ENCODE measurements at places on chromosomes 5 and 9.

DNA sequence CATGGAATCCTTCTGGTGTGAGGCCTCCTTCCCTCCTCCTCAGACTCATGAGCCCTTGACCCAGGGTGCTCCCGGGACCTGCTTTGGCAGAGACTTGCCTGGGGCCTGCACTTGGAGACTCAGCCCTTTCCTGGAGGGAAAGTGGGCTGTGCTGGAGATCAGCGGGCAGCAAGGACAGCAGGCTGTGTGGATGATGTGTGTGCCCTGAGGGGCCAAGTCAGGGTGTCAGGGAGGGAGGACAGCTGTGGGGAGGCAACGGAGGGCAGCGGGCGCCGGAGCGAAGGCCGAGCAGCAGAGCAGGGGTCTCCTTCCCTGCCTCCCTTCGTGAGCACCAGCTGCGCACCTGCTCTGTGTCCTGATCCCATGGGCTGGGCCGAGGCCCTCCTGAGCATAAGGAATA lies 6.1 kb upstream of the CSF2 start:
- DNase-seq, result no peak

GRCh38 chr9:127140181-127140580 lies 17.7 kb upstream of the ANGPTL2 start:
- DNase-seq, result no peak

DNA sequence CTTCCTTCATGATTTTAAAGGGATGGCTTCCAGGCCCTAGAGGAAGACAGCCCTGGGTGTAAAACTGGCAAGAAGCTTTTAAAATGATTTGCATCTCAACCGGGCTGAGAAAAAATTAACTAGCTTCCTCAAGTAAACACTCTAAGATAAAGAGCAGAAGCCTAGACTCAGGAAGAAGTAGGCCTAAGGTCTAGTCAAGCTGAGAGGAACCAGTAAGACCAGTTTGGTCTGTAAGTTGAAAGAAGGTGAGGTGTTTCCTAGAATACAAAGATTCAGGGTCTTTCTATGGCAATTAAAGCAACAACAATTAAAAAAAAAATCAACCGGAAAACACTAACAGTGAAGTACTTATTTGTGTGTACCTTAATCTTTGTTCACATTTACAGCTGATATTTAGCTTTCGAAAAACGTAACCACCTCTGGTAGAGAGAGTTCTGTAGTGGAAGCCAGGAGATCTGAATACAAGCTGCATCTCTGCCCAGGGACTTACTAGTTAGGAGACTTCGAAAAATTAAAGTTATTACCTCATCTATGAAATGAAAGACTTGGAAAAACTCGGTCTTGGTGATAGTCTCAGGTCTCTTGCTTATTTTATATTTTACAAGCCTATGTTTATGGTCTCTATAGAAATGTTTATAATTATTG lies 75.7 kb downstream of the TUSC1 start:
- peak; percentile 22 for DNase-seq

GRCh38 chr5:1643651-1644392 lies 120.1 kb upstream of the LPCAT1 start:
- DNase-seq, result no peak

- peak; percentile 93 for DNase-seq
Measured at GRCh38 chr5:51383131-51384121, at the start of gene ISL1. ISL1 (plus strand) TSS chr5:51383448; CDS start chr5:51383672, 224 bp downstream.

DNA sequence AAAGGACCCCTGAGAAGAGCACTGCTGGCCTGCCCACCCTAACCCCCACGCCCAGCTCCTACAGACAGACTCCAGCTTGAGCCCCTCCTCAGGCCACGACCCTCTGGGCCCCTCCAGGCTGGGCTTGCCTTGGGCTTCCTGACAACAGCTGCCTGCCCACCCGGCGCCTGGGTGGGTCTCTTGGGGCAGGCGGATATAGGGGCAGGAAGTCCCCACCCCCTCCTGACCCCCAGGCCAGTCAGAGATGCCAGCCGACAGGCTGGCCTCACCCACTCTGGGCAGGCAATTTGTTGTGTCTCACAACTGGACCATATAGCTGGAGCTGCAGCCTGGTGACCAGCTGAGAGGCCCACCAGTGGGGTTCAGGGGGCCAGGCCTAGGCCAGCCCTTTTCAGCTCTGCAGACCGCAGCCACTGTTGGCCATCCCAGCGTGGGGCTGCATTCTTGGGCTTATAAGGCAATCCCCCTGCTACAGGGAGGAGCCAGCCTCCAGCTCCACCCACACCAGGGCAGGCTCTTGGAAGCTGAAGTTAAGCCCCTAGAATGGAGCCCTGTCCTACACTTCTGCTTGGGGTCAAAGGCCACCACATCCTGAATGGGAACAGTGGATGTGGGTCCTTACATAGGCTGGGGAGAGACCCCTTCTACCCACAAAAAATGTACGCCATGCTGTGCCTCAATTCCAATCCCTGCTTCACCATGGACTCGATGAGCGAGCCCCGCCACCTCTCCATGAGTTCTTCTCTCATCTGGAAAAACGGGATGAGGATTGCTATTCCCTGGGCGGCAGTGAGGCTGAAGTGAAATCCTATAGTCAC lies 2.0 kb downstream of the PDLIM7 start:
- DNase-seq, result peak; percentile 87

GRCh38 chr5:74888117-74888516 lies 21.9 kb upstream of the FAM169A start:
- DNase-seq, result no peak

DNA sequence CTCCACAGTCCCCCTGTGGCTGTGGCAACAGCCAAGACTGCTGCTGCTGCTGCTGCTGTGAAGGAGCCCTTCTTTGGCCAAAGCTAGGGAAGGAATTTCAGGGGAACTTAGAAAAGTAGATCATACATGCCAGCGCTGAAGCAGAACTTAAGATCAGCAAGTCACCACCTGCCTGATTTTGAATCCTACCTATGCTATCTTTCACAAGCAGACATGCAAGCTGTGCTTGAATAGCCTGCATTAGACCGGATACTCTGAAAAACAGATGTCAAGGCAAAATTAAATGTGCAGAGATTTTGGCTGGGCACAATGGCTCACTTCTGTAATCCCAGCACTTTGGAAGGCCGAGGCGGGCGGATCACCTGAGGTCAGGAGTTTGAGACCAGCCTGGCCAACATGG lies 99.3 kb upstream of the ZNF366 start:
- DNase-seq, result no peak

DNA sequence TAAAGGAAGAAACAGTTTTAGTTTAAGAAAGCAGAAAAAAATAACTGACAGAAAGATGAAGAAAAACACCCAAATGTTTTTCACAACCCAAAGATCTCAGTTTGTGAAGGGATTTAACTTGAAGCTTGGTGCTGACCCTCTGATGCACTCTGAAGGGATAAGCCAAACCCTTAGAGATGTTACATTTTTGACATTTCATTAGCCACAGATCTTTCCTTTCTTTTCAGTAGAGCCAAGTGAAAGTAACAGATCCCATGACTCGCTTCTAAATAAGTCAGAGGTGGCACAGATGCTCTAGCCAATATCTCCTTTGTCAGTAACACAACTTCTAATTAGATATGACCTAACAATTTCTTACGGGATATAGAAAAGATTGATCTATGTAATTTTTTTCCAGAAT lies 394.5 kb upstream of the EDIL3 start:
- no peak for DNase-seq

- no peak for DNase-seq
Measured at GRCh38 chr5:121962347-121962670, 534 bp downstream of the SRFBP1 start.

DNA sequence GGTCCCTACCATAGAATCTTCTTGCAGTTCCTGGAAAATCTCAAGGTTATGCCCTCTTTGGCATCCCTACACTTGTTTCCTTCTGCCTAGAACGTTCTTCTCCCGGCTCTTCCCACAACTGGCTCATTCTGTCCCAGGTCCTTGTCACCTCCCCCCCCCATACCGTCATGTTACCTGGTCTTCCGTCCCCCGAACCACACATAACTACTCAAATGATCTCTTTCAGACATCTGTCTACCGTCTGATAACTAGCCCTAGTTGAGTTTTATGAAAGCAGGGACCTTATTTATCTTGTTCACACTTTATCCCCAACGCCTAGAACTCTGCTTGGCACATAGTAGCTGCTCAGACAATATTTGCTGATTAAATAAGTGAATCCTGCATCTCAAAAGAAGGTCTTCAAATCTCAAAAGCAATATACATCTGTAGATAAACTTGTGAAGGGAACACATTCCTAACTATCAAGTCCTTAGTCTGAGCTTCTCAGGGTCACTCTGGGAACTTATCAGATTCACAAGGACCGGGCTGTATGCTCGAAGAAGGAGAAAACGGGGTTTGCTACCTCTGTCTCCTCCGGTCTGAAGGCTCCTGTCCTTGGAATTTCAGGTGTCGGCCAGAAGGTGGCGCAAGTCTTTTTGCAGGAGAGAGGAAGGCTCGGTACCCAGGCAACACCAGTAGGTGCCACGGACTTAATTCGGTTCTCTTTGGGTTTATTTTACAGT lies 30.0 kb downstream of the LCP2 start:
- DNase-seq, result peak; percentile 86

DNA sequence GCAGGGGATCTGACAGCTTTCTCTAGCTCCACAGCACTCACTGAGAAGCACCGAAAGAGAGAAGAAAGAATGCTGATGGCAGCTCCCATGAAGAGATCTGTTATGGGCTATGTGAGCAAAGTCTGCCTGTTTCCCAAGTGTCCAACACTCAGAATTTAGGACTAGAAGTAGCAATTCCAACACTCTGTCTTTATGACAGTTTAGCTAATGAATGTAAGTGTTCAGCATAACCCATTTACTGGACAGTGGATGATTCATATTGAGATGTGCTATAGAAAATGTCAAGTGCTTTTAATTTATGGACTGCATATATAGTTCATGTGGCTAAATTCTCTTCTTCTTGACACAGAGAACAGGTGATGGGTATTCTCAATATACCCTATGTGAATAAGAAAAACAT lies 683.1 kb upstream of the ZNF608 start:
- DNase-seq, result no peak

GRCh38 chr5:128763321-128763720 lies 202.0 kb upstream of the SLC27A6 start:
- DNase-seq, result peak; percentile 78

DNA sequence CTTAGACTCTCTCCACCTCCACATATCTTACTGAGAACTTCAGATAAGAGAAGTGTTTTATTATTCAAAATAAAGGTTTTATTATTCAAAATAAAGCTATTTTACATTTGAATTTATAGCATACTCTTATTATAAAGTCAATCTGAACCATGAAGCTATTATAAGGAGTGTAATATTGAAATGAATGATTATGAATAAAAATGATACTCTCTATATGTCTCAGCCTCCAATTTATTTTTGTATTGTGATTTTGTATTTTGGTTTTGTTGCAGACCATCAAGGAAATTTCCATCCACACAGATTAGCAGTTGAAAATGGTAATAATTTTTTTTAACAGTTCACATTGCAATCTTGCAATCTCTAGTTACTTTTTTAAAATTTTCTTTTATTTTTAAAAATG lies 10.2 kb downstream of the FOCAD start:
- DNase-seq, result no peak

DNA sequence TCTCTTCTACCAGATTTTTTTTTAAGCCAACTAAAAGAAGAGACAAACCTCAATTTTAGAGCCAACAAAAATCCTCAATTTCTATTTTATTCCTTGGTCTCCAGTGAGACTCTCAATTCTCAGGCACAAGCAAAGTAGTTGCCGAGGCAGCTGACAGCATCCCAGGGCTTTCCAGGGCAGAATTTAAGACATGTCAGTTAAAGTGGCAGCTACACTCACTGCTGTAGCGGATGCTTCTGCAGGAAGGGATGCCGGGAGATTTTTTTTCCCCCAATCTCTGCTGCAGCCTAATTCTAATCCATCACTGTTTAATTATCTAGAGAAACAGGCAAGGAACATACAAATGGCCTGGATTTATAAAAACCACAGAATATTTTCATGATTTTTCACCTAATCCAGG lies 57.0 kb downstream of the TTC39B start:
- no peak for DNase-seq

DNA sequence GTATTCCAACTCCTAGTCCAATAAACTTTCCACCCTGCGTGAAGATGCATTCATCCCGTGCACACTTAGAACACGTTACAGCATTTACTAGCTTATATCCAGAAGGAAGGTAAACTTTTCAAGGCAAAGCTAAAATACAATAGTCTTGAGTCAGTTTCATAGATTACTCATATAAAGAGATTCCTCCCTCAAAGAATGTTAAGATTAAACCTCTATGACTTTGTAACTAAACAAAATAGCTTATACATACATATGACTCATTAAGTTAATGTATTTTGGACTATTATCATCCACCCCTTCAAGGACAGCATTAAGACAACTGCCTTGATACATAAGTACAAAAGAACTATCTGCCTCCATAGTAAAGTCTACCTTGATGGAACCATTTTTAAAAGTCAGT lies 36.1 kb downstream of the TLE1 start:
- DNase-seq, result no peak

DNA sequence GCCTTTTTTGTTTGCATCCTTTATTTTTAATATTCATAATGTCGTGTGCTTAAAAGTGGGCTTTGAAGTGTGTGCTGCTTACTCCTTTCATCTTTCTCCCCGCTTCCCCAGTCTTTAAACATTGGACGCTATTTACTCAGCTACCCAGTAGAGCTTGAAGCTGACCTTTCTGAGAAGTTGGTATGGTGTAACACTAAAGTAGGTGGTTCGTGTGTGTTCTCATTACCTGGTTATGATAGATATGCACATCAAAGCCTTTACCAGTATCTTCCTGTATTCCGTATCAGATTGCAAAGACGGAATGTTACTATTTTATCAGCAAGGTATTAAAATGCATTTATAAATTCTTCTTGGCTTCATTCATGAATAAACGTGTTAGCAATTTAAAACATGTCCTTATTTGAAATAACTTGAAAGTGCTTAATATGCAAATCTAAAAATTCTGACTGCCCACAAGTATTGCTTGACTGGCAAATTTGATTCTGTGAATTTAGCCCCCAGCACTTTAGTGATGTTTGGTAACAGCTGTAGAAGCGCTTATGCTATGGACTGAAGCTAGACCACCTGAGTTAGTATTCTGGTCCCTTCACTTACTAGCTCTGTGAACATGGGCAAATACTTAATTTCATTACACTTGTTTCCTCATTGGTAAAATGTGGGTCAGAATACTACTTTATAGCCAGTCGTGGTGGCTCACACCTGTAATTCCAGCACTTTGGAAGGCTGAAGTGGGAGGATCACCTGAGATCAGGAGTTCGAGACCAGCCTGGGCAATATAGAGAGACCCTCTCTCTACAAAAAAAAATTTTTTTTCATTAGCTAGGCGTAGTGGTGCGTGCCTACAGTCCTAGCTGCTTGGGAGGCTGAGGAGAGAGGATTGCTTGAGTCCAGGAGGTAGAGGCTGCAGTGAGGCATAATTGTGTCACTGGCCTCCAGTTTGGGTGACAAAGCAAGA lies 1.7 kb downstream of the RRAGA start:
- DNase-seq, result peak; percentile 4

DNA sequence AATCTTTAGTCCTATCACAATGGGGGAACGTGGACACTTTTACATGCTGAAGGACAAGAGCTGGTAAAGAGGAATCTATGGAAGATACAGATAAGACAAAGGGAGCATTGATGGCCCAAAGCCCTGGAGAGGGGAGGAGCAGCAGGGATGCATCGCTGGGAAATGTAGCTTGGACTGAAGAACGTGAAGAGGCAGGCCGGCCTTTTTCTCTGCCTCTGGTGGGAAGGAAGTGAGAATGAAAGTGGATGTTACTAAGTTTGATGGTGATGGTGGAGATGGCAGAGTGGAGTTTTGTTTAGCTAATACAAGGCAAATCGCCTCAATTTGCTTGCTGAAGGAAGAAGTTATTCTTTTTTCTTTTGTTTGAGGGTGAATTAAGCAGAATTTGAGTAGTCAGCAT lies 124.6 kb upstream of the TAF11L2 start:
- no peak for DNase-seq

All from tongue (tissue), 3 donors.